ENCODE measurements at places on chromosomes 12 and 14.

GRCh38 chr12:91098941-91099340 lies 12.4 kb downstream of the LUM start:
- DNase-seq: no peak

DNA sequence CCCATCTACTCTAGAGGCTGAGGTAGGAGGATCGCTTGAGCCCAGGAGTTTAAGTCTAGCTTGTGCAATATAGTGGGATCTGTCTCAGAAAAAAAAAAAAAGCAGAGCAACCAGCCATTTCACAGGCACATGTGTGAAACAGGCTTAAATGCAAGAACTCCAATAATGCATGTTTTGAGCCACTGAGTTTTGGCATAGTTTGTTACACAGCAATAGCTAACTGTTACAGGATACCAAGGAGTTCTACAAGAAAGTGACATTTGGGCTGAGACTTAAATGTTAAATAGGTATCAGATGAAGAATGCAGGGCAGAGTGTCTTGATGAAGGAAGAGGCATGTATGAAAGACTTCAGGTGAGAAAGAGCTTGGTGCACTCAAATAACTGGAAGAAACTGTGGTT lies 240.0 kb upstream of the FOXN3 start:
- no peak for DNase-seq

DNA sequence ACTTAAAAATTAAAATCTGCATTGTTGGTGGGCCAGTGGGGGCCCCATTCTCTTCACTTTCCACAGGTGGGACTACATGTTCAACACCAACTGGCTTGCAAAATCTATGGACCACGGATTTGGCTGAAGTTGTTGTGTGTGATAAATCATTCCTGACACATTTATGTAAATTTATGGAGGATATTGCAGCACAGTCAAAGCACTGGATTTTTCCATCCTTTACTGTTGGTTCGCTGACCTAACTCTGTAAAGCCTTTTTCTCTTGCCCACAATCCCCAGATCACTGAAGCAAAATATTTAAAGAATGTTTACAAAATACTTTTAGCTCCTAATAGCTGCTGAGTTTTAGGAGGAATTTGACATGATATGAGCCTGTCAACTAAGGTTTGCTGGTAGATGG lies 219.7 kb upstream of the PRICKLE1 start:
- no peak for DNase-seq

- DNase-seq: no peak
Measured at GRCh38 chr14:50786751-50787464, 44.1 kb downstream of the NIN start.

GRCh38 chr12:62848418-62848817 lies 86.5 kb downstream of the PPM1H start:
- DNase-seq: no peak

GRCh38 chr14:54854181-54854580 lies 48.4 kb downstream of the GCH1 start:
- no peak for DNase-seq

- no peak for DNase-seq
Measured at GRCh38 chr12:39392154-39392925, 50.6 kb downstream of the KIF21A start.

DNA sequence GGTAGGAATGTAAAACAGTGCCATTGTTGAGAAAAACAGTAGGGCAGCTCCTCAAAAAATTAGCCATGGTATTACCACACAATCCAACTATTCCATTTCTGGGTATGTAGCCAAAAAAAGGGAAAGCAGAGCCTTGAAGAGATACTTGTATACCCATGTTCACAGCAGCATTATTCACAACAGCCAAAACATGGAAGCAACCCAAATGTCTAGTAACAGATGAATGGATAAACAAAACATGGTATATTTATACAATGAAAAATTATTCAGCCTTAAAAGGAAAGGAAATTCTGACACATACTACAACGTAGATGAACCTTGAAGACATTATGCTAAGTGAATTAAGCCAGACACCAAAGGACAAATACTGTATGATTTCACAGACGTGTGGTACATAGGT lies 67.6 kb upstream of the GNG2 start:
- DNase-seq: no peak

DNA sequence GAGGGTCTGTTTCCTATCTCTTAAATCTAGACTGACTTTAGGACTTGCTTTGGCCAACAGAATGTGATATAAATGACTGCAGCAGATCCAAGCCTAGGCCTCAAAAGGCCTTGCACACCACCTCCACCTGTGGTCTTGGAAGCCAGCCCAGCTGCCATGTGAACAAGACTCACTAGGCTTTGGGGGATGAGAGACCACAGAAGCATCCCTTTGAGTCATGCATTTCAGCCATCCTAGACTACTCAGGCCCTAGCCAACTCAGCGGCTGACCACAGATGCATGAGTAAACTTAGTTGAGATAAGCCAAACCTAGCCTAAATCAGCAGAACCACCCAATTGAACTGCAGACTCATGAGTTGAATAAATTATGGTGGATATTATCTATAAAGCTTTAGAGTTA lies 87.7 kb downstream of the KCNH5 start:
- no peak for DNase-seq

DNA sequence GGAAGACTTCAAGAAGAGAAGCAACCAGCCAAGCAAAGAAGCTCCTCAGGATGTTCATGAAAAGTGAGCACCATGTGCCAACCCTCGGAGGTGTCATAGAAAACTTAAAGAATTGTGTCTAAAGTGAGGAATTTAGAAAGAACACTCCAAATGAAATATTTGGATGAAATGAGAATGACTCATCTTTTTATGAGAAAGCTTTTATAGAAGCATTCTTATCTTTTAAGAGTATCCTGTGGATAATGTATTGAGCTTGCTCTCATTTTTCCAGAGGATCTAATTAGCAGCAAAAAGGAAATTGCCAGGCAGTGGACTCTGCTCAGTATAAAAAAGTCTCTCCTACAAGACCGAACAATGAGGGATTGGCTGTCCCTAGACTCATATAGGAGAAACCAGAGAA lies 454.9 kb downstream of the LRIG3 start:
- no peak for DNase-seq

DNA sequence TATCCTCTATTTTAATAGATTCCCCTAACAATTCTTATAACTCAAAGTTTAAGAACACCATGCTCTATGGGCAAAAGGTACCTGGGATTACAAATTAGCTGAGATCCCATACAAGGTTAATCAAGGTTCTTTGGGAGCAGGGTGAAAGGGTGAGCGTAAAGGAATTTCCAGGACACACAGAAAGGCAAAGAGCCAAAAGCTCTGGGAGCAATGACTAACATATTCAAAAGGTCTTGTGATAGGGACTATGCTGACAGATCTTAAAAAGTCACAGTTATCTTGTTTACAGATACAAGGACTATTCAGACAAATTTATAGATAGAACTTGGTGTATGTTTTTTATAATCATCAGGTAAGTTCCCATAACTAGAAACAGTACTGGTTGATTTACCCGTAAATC lies 19.5 kb upstream of the PPFIBP1 start:
- no peak for DNase-seq

GRCh38 chr14:90384543-90384911 lies 12.3 kb upstream of the CALM1 start:
- no peak for DNase-seq

GRCh38 chr14:31560759-31561154 lies 447 bp upstream of the NUBPL start:
- DNase-seq: no peak

DNA sequence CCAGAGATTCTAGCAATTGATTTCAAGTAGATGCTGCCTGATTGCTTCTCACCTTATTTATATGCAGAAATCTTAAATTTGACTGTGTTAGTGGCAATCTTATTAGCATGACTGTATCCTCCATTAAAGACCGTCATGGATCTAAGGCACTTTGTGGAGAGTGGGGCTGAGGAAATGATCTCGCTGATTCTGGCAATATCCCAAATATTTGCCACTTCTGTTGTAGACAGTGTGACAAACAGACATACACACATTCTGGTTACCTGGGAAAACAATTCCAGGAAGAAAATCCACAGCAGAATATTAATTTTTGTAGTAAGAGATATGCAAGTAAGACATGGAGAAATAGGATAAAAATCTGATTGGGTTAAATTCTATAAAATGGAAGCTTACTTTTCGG lies 269.0 kb upstream of the G2E3 start:
- no peak for DNase-seq

- no peak for DNase-seq
Measured at GRCh38 chr14:59046746-59047145, 141.7 kb upstream of the DAAM1 start.

- DNase-seq: no peak
Measured at GRCh38 chr14:31449971-31450610, 7.2 kb downstream of the DTD2 start.

- no peak for DNase-seq
Measured at GRCh38 chr12:4268329-4269181, 5.0 kb upstream of the CCND2 start.

GRCh38 chr12:131980263-131980662 lies 30.5 kb downstream of the EP400 start:
- DNase-seq: no peak

GRCh38 chr14:63924375-63924774 lies 71.6 kb downstream of the SYNE2 start:
- no peak for DNase-seq

DNA sequence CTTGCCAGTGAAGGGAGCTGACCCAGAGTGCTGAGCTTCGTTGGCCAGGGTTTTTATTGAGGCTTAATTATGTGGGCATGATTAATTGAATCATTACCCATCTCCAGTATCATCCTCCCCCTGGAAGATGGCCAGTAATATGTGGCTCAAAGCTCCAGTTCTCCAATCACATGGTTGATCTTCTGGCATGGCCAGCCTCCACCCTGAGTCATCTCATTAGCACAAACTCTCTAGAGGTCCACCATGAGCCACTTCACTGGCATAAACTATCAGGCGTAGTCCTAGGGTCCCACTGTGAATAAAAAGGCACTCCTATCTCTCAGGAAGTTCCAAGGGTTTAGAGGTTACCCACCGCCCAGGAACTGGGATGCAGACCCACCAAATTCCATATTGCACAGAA lies 135.0 kb downstream of the ANO6 start:
- no peak for DNase-seq

DNA sequence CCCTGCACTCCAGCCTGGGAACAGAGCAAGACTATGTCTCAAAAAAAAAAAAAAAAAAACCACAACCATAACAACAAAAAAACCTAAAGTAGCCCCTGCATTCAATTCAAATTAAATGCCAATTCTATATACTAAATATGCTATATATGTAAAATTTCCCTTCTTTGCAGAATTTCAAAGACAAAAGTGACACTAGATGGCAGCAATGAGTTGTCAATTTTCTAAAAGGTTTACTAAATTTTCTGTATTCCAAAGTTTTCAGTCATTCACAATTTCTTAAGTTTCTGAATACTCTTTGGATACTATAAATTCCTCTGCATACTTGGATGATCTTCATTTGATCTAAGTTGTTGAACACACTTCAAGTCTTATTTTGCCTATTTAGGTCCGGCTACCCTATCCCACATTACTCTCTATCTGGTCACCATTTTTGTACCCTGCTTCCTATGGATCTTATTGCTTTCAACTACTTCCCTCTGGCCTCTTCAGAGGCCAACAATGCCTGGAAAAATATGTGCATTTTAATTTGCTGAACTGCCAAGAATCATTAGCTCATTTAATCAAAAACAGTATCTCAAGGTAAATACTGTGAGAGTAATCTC lies 27.9 kb downstream of the HNRNPC start:
- no peak for DNase-seq

DNA sequence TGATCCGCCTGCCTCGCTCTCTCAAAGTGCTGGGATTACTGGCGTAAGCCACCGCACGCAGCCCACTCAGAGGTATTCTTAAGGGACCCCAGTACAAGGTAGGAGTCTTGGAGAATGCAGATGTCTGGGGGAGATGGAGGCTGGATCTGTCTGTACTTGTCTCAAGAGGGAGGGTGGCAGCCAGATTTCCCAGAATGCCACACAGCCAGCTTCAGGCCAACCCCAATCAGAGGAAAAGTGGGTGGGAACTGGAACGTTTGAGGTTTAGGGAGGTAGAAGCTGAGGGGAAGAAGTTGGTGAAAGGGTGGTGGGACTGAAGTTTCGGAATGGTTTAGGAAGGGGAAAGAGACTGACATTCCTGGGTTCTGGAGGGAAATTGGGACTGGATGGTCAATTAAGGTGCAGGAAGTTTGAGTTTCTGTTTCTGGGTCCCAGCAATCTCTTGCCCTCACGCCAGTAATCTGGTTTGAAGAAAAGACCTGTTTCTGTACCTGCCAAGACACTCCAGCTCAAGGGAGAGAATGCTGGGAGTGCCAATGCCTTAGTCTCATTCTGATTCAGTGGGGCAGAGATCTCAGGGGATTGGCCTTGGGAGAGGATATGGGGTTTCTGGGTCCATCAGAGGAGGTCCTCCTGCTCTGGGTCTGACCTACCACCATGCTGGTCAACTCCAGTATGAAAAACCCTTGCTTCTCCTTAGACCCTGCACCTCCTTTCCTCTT lies 8.1 kb upstream of the ZNF385A start:
- no peak for DNase-seq

DNA sequence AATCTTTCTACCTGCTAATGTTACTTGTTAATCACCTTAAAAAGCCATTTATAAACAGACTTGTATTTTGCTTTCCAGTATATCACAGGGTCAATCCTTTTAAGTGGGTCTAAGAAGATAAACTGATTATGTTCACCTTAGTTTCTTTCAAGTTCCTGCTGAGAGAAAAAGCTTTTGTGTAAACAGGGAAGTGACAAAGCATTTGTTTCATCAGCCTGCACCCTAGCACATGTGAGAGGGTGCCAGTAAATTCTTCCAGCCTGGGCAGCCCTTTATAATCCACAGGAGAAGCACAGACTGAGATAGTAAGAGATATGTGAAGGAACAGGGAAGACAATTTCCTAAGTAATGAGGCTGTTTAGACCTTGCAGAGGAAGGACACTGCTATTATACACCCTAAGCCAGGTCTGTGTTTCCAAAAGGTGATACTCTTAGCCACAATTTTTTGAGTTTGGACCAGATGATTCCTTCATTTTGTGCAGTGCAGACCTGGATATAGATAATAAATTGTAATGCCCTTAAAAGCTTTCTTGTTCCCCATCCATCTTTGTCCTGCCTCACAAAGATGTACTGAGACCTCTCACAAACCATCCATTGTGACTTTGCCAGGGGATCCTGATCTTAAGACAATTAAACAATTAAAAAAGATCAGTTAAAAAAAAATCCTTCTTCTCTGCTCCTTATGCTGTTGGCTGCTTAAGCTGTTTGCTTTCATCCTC lies 150.7 kb downstream of the KTN1 start:
- no peak for DNase-seq

DNA sequence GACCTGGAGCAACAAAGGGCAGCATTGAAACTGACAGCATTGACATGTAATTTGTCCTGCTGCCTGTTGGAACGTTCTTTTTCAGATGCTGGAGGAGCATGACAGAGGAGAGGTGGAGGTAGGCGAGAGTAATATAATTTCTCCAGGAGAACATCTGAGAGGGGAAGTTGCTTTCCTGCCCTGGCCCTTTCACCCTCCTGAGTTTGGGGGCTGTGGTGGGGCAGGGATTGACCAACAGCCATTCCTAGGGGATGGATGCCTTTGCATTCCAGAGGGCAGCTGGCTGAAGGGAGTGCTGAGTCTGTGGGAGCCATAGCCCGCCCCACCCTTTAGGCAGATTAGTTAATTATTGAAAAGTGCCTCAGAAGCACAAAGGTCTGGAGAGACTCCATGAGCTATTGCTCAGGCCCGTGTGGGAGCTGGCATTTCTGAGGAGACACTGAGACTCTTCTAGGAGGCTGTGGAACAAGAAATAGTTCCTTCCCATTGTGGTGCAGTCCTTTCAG lies 73.5 kb downstream of the ARF6 start:
- no peak for DNase-seq
